Left cardiac atrium (tissue), 4 donors: ENCODE measurements at places on chromosomes 6 and 20. TPM values are rescaled to one million over a fixed set of nuclear protein-coding genes. Genes with fewer than 3 reads are reported as not detected.

Gene MATN4
- not detected for total RNA-seq

Gene ZNF391
- total RNA-seq, result 2.6 TPM

Gene SEL1L2
- total RNA-seq, result not detected

Gene TMEM239
- total RNA-seq, result not detected

Gene ACTL10
- 0.47 TPM for total RNA-seq

DNA sequence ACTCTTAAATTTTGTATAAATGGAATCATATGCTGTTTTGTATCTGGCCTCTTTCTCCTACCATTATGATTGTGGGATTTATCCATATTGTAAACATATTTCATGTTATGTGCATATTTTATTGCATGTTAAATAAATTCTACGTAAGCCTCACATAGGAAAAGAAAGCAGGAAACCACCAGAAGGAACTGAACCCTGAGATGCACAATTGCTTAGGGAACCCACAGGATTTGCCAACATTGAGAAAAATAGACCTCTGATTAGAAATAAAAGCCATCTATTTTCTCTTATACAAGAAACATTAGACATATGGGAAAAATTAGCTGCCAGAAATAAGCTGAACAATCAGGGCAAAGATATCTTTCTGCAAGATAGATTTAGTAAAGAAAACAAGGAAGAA lies 111.2 kb upstream of the CARMIL1 start:
- DNase-seq, result no peak

DNA sequence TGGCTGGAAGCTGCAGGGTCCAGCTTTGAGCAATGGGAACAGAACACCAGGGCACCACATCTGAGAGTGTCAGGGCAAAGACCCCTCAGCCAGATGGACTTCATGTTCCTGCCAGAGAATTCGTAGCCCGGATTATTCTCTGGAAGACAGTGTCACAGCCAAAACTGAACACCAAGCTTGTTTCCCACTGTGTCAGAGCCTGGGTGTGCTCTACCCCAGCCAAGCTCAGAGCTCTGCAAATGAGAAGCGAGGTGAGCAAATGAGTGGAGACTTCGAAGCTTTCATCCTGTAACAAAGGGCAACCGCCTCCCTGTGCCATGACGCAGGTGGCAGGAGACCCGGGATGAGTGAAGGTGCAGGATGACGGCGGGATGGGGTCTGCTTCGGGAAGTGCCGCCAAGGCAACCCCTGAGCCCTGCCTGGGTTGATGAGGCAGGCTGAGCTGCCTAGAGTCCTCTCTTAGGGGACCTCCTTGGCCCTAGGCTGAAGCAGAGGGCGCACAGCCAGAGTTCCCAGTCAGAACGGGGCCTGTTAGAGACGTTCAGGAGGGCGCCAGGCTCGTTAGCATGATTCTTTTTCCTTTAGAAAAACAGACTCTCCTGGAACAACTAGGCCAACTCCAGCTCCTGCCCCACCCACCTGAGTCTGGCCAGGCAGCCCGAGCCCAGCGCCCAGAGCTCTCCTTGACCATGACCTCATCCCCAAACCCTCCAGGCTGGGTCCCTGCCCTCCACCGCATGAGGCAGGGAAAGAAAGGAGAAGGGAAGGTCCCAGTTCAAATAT lies 187.7 kb downstream of the SOD2 start:
- peak; percentile 40 for DNase-seq

- DNase-seq, result no peak
Measured at GRCh38 chr6:41336824-41337223, 1.4 kb downstream of the NCR2 start.

GRCh38 chr6:45691426-45691825 lies 313.7 kb upstream of the SUPT3H start:
- DNase-seq, result no peak

- no peak for DNase-seq
Measured at GRCh38 chr6:159529934-159530333, 163.1 kb downstream of the SOD2 start.

GRCh38 chr20:644692-645317 lies 8.2 kb downstream of the SRXN1 start:
- DNase-seq, result no peak

DNA sequence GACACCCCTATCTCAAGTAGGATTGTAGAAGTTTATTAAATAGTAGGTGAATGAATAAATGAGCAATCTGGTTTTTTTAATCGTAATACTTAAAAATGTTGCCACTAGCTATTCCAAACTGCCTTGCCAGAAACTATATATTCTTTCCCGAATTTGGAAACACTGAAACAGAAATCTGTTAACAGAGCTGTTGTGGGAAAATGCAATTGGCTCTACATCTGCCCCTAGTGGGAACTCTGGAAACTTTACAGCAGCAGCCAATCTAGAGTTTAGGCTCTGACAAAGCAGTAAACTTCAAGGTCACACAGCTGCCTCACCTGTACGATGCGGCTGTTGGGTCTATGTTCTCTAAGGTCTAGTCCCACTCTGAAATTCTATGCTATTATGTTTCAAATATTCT lies 41.7 kb downstream of the SYNE1 start:
- no peak for DNase-seq

GRCh38 chr6:39143238-39143930 lies 28.4 kb upstream of the SAYSD1 start:
- no peak for DNase-seq

GRCh38 chr6:14711056-14711703 lies 534.7 kb upstream of the JARID2 start:
- no peak for DNase-seq

DNA sequence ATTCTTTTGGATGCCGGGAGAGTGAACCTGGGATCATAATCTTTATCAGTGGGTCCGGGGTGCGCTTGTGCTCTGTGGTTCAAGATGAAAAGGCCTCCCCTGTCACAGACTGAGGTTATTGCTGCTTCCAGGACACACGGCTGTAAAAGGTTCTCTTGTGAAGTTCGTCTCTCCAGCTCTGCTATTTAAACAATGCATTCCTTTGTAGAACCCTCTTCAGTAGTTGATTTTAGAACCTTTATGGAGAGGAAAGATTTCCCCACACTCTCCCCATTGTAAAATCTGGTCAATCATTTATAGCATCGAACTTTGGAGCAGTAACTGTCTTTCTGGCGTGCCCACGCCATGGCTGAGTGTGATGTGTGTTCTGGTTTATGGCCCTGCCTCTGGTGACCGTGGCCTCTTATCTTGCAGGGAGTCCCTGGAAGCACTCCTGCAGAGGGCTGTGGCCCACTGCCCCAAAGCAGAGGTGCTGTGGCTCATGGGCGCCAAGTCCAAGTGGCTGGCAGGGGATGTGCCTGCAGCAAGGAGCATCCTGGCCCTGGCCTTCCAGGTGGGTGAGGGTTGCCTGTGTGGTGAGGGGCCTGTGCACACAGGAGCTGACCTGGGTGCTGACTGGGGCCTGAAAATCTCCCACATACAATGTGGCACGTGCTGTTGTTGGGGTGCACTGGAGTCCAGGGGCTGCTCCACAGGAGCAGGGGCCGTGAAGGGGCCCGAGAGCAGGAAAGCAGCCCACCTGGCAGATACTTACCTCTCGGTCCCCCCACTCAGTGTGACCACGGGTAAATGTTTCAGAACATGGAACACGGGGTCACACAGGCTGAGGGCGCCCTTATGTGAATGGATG lies 11.6 kb upstream of the C20orf204 start:
- no peak for DNase-seq

DNA sequence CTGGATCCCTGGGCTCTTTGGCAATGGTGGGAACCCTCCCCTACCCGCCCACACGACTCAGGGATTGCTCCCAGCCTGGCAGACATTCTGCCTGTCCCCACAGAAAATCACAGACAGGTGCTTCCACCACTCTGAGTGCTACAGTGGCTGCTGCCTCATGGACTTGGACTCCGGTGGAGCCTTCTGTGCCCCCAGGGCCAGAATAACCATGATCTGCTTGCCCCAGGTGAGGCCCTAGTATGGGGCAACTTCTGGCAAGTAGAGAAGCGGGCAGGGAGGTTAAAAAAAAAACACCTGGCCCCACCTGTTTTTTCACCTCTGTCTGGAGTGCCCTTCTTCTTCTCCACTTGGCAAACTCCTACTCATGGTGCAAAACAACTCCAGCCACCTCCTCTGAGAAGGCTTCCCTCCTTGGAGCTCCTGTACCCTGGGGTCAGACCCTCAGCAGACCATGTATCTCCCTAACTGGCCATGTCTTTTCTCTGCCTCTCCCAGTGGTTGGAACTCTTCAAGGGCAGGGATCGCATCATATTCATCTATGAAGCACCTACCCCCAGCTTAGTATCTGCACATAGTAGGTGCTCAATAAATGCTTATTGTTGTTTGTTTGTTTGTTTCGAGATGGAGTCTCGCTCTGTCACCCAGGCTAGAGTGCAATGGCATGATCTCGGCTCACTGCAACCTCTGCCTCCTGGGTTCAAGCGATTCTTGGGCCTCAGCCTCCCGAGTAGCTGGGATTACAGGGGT lies 1.1 kb downstream of the CLPSL2 start:
- no peak for DNase-seq

DNA sequence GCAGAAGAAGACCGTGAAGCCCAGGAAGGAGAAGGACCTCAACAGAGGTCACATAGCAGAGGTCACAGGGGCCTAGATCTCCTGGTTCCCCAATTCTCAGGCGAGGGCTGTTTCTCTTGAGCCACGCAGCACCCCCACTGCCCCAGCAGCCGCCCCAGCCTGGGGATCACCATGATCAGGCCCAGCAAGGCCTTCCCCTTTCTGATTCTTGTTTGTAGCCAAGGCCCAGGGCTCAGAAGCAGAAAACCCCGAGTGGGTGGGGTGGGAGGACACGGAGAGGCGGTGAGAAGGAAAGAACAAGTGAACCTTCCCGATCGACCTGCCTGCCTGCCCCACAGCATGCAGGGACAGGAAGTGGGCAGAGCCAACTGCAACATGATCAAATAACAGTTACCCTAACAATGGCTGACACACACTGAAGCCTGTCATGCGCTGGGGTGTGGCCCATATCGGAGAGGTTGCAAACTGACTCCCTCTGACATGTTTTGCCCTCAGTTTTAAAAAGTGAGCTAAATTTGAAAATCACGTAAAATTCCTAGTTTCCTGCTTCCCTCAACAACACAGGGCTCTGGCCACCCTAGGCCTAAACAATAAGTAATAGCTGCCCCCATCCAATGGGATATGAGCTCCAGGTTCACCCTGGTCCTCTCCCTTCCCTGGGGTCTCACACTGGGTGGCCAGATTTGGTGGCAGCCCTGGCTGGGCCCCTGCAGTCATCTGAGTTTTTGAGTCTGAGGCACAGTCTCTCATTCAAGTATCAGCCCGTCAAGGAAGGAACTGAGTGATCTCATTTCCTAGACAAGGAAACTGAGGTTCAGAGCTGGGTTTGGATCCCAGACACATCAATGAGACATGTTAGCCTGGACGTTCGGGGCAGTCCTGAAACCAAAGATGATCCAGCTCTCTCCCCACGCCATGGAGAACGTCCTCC lies 6.5 kb downstream of the PEDS1 start:
- DNase-seq, result peak; percentile 71

GRCh38 chr20:1697592-1697991 lies 40.0 kb upstream of the SIRPG start:
- no peak for DNase-seq

DNA sequence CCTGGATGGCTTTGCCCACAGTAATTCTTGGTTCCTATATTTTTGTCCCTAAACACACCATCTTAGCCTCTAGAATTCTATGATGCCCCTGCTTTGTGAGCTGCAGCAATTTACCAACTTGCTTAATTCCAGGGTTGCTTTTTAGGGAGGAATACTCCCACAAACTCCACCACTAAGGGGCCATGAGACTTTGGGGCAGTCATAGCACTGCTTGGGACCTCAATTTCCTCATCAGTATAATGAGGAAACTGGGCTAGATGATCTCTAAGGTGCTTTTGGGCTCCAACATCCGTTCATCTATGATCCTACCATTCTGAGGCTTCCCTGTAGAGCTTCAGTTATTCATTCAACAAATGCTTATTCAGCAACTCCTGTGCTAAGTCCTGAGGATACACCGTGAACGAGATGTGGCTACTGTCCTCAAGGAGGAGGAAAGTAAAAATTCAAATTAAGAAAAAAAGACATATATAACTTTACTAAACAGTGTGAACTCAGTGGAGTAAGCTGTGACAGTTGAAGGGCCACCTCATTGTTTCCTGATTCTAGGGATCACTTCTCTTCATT lies 75.3 kb downstream of the PRDM1 start:
- DNase-seq, result no peak

DNA sequence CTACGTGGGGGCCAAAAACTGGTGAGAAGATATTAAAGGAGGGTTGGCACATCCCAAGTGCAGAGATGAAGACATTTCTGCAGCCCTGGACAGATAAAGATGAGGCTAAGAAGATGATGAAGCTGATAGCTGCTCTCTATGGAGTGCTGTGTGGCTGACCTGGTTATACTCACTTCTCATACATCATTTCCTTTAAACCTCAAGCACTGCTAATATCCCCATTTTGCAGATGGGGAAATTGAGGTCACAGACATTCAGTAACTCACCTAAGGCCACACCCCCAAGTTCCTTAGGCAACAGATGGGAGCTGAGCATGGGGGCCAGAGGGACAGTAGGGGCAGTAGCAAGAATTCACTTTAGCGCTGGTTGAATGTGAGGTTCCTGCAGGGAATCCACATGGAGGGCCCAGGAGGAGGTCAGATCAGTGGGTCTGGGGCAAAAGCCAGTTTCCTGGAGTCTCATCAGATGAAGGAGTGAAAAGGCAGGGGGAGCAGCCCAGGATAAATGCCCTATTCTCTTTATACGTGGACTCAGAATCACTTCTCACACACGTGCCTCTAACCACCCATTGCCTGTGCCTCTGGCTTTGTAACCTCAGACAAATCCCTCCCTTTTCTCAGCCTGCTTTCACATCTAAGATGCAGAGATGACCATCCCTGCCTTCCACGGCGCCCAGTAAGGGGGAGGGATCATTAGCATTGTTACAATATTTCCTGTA lies 125.8 kb downstream of the NFATC2 start:
- no peak for DNase-seq

GRCh38 chr20:24139846-24140245 lies 151.3 kb upstream of the GGTLC1 start:
- no peak for DNase-seq

DNA sequence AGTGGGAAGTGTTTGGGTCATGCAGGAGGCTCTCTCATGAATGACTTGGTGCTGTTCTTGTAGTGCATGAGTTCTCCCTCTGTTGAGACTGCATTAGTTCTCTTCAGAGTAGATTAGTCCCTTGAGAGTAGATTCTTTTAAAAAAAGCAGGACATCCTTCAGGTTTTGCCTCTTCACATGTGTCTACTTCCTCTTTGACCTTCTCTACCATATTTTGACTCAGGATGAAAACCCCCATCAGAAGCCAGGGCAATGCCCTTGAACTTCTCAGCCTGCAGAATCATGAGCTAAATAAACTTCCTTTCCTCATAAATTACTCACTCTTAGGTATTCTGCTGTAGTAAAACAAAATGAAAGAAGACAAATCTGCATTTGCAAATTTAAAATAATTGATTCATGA lies 170.3 kb downstream of the CD109 start:
- no peak for DNase-seq

GRCh38 chr6:54706844-54707605 lies 139.5 kb upstream of the FAM83B start:
- DNase-seq, result no peak

GRCh38 chr20:37102571-37102970 lies 6.8 kb upstream of the RBL1 start:
- DNase-seq, result no peak

- DNase-seq, result no peak
Measured at GRCh38 chr6:114080891-114081510, 110.1 kb upstream of the HDAC2 start.

- DNase-seq, result no peak
Measured at GRCh38 chr6:22036275-22036674, 260.6 kb downstream of the PRL start.
